Activated naive CD4-positive, alpha-beta T cell treated with anti-CD3 and anti-CD28 coated beads, Interleukin-2, amount 50 U/mL, for 72 hours (primary cell): ENCODE measurements at places on chromosomes 1 and 21. TPM values are rescaled to one million over a fixed set of nuclear protein-coding genes. Genes with fewer than 3 reads are reported as not detected.

DNA sequence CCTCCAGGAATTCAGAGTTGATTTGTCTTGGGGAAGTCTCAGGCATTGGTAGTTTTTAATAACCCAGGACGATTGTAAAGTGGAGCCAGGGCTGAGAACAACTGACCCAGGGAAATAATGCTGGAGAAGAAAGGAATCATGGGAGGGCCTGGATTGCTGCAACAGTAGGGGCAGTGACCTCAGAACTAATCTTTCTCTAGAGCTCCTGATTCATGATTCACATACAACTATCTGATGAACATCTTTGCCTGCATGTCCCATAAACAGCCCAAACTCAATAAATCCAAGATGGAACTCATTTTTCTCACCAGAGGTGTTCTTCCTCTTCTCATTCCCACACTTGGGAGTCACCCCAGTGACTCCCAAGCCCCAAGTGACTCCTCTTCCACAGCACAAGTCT lies 8.1 kb upstream of the G0S2 start:
- no peak for DNase-seq

HEYL gene
- total RNA-seq, result not detected

GRCh38 chr1:175313672-175314225 lies 121.2 kb upstream of the KIAA0040 start:
- no peak for DNase-seq

DNA sequence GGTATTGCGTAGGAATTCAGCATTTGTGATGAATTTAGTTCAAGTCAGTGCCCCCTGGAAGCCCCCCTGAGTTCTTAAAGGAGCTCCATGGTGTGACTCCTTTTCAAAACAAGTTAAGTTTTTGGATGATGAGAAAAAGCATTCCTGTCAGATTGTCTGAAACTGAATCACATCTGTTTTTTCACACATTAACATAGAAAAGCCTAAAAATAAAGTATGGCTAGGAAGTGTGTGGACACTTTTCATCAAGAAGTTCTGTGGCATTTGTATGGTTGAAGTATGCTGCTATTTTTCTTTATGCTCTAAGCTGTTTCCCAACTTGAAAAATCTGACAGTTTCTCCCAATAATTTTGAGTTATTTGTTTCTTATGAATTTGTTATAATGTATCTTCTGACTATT lies 33.7 kb downstream of the PRDM2 start:
- no peak for DNase-seq

GSTM1 gene
- not detected for total RNA-seq

GRCh38 chr1:98098473-98098872 lies 177.6 kb upstream of the DPYD start:
- DNase-seq, result no peak

S100A2 gene
- 1.0 TPM for total RNA-seq

GNG4 gene
- 0.75 TPM for total RNA-seq

CELA2A gene
- total RNA-seq, result not detected

GRCh38 chr1:198320759-198321158 lies 164.0 kb downstream of the NEK7 start:
- no peak for DNase-seq

- no peak for DNase-seq
Observed at GRCh38 chr1:47881505-47882442, 115.4 kb downstream of the TRABD2B start.

GRCh38 chr1:87190402-87190801 lies 138.3 kb upstream of the LMO4 start:
- no peak for DNase-seq

LCE6A gene
- not detected for total RNA-seq

DNA sequence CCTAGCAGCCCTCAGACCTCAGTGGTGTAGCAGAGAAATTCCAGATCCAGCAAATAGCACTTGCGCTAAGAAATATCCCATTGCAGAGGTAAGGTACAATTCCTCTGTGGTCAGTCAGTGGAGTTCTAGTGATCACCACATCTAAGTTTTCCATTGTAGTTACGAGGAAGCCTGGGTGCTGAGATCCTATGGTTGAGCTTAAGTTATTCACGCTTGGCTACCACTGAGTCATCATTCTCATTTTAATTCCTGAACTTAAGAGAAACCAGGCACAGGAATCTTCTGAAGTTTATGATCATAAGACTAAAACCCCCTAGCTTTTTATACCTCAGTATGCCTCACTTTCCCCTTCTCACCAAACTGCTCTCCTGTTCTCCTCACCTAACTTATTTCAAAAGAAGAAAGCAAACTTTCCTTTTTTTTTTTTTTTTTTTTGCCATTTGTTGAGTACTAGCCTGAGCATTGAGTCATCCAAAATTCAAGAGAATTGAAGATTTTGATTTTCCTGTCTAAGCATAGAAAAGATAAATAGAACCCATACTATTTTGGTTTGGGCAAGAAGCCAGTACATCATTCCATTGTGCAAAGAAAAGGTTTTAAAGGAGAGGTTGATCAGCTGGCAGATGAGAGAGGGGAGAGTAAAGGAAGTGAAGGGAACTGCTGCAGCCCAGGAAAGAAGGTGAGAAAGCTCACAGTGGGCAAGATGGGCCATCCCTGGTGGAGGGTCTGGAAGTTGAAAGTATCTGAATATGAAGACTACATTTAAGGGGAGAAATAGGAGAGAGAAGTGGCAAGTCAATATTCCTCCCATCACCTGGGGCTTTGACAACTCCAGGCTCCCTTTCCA lies 39.9 kb downstream of the SERBP1 start:
- no peak for DNase-seq

GRCh38 chr1:4801192-4801924 lies 146.9 kb downstream of the AJAP1 start:
- DNase-seq, result no peak

GRCh38 chr1:208231881-208232661 lies 12.1 kb downstream of the PLXNA2 start:
- DNase-seq, result no peak

CDCA8 gene
- total RNA-seq, result 82.2 TPM

- no peak for DNase-seq
Observed at GRCh38 chr1:156523801-156524480, 23.4 kb upstream of the MEF2D start.

DNA sequence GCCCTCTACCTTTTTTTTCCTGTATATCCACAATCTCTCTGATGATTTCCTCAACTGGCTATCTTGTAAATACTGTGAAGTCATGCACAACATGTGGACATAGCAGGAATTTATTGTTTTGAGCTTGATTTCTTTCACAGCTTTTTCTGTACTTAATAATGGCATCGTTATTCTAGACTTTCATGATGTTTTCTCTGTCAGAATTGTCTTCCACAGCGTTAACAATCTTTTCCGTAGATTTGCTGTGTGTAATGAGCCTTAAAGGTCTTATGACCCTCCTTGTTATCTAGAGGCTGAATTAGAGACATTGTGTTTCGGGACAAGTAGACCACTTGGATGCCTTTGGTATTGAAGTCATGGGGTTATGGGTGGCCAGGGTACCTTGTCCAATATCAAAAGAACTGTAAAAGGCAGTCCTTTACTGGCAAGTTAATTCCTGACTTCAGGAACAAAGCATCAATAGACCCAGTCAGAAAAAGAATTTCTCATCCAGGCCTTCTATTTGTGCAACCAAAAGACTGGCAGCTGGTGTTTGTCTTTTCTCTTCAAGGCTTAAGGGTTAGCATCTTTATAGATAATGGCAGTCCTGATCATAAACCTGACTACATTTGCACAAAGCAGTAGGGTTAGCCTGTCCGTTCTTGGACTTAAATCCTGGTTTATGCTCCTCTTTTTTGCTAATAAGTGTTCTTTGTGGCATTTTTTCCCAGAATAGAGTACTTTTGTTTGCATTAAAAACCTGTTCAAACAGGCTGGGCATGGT lies 30.1 kb upstream of the CHAF1B start:
- no peak for DNase-seq

KRTAP19-3 gene
- not detected for total RNA-seq

DNA sequence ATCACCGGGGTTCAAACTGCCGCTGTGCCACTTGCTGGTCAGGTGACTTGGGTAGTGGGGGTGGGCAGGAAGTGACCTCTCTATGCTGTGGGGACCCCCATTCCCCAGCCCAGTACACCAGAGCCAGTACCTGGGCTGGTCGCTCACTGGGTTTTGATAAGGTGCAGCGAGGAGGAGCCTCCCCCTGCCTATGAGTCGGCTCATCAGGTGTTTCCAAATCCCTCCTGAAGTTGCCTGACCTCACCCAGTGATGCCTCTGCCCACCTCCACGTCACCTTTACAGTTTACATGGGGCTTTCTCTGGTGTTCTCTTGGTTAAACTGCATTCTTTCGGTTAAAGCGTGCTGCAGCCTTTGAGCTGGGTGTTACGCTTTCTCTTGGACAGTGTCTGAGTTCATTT lies 58.2 kb downstream of the ARHGEF10L start:
- no peak for DNase-seq

DNA sequence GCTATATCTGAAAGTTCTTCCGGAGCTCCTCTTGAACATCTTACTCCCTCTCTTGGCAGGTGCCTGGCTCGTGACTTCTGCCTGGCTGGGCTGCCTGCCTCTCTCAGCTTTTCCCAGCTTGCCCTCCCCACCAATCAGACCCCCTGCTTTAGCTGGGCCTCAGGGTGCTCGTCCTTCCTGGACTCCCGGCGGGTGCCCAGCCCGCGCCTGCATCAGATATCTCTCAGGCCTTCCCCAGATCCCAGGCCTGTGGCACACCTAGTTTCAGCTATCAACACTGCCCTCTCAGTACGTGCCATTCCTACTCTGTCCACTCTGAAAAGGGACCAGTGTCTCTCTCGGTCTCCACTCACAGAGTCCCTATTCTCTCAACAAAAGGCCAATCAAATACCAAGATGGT lies 96.5 kb upstream of the CLDN14 start:
- DNase-seq, result no peak

- no peak for DNase-seq
Observed at GRCh38 chr21:36350282-36350910, 30.4 kb downstream of the MORC3 start.

DNA sequence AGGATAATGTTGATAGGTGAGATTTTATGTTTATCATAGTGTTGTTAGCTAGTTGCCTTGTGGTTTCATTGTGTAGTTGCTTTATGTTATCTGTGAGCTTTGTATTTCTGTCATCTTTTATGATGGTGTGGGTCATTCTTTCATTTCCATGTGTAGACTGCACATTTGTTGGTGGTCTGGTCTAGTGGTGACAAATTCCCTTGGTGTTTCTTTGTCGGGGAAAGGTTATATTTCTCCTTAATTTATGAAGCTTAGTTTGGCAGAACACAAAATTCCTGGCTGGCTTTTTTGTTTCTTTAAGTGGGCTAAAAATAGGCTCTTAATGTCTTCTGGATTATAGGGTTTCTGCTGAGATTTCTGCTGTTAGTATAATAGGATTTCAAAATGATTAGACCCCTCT lies 347.2 kb upstream of the ADAMTS5 start:
- no peak for DNase-seq

GRCh38 chr21:37829447-37829846 lies 86.8 kb downstream of the KCNJ6 start:
- DNase-seq, result no peak

GRCh38 chr1:45998020-45998617 lies 134.3 kb downstream of the PIK3R3 start:
- DNase-seq, result no peak

GRCh38 chr1:153888533-153888932 lies 34.2 kb downstream of the GATAD2B start:
- DNase-seq, result no peak

- DNase-seq, result no peak
Observed at GRCh38 chr1:232033285-232033684, 406.7 kb downstream of the DISC1 start.

DNA sequence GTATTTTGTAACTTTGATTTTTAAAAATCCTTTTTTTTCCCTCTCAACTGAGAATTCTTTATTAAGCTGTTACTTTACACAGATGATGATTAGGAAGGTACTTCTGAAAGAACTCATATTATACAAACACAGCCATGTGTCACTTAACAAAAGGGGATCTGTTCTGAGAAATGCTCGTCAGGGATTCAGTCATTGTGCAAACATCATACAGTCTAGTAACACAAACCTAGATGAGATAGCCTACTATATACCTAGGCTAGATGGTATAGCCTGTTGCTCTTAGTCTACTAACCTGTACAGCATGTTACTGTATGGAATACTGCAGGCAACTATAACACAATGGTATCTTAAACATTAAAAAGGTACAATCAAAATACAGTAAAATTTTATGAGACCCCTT lies 24.9 kb downstream of the AHCTF1 start:
- DNase-seq, result no peak
